Activated CD4-positive, alpha-beta memory T cell treated with anti-CD3 and anti-CD28 coated beads for 36 hours (primary cell): ENCODE measurements at places on chromosomes 6 and 20. TPM values are rescaled to one million over a fixed set of nuclear protein-coding genes. Genes with fewer than 3 reads are reported as not detected.

GRCh38 chr20:43238833-43239232 is 49.1 kb upstream of the PTPRT start:
- H3K27me3 ChIP-seq: no peaks in the 10 kb centered on the region
- H3K4me1 ChIP-seq: no peaks in the 10 kb centered on the region
- H3K27ac ChIP-seq: no peak overlapping the region
- H3K4me3 ChIP-seq: no peak overlapping the region

- H3K4me3 ChIP-seq: no peak overlapping the region
- no peak overlapping the region for H3K27ac ChIP-seq
- peaks cover 8% of the 10 kb centered on the region for H3K4me1 ChIP-seq
Measured at GRCh38 chr6:168039849-168040248, 39.2 kb downstream of the FRMD1 start.

DNA sequence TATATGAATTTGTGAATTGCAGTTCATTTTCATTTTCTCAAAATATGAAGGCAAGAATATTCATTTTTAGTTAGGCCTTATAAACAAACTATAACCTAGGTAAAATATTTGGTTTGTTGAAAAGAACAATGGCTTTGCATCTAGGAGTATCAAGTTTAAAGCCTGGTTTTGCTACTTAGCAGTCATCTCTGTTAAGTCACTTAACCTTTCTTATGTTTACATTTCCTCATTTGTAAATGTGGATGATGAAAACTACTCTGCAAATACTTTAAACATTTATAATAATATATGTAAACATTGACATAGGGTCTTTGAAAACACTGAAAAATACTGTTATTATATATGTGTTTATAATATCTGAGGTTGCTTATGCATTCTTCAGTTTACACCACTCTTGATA is 135.5 kb downstream of the CENPW start:
- H3K27me3 ChIP-seq: no peaks in the 10 kb centered on the region
- H3K4me1 ChIP-seq: no peaks in the 10 kb centered on the region
- H3K4me3 ChIP-seq: no peak overlapping the region
- DNase-seq: no peak
- H3K27ac ChIP-seq: no peak overlapping the region

DNA sequence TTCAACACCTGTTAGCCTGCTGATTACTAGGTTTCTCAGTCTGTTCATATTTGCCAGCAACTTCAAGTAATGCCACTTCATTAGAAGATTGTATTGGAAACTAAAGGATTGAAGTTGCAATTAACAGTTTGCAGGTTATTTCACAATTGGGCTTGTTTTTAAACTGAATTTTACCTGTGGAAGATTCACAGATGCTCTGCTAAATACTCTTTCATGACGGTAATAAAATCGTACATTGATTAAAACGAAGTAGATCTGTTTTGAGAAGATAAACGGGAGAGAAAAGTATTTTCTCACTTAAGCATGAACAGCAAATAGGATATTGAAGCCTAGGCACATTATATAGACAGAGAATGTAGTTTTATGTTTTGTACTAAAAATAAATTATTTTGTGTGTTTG is 1.6 kb downstream of the RNF182 start:
- DNase-seq: no peak
- H3K4me1 ChIP-seq: peaks cover 14% of the 10 kb centered on the region
- peaks cover 67% of the 10 kb centered on the region for H3K27me3 ChIP-seq
- H3K36me3 ChIP-seq: no peaks in the 10 kb centered on the region
- H3K4me3 ChIP-seq: no peak overlapping the region
- H3K27ac ChIP-seq: no peak overlapping the region

DNA sequence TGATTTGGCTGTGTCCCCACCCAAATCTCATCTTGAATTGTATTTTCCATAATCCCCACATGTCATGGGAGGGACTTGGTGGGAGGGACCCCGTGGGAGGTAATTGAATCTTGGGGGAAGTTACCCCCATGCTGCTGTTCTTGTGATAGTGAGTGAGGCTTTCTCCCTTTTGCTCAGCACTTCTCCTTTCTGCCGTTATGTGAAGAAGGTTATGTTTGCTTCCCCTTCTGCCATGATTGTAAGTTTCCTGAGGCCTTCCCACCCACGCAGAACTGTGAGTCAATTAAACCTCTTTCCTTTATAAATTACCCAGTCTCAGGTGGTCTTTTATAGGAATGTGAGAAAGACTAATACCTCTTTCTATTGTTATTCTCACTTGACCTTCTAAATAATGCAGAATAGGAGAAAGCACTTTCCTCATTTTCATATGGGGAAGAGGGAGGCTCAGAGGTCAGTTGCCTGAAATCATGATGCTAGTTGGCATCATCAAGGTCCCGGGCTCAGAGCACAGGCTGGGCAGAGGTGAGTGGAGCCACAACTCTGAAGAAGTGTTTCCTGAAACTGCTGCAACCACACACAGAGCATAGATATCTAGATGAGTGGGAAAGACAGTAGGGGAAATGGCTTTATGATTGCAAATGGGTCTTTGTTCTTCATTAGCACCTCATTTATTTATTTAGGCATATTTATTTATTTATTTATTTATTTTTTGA is 191.0 kb downstream of the QKI start:
- H3K27me3 ChIP-seq: no peaks in the 10 kb centered on the region
- no peak overlapping the region for H3K4me3 ChIP-seq
- no peaks in the 10 kb centered on the region for H3K4me1 ChIP-seq
- H3K27ac ChIP-seq: no peak overlapping the region
- H3K36me3 ChIP-seq: no peaks in the 10 kb centered on the region
- DNase-seq: no peak

FAM83C gene
- not detected for total RNA-seq

WDR46 gene
- 59.4 TPM for total RNA-seq

DNA sequence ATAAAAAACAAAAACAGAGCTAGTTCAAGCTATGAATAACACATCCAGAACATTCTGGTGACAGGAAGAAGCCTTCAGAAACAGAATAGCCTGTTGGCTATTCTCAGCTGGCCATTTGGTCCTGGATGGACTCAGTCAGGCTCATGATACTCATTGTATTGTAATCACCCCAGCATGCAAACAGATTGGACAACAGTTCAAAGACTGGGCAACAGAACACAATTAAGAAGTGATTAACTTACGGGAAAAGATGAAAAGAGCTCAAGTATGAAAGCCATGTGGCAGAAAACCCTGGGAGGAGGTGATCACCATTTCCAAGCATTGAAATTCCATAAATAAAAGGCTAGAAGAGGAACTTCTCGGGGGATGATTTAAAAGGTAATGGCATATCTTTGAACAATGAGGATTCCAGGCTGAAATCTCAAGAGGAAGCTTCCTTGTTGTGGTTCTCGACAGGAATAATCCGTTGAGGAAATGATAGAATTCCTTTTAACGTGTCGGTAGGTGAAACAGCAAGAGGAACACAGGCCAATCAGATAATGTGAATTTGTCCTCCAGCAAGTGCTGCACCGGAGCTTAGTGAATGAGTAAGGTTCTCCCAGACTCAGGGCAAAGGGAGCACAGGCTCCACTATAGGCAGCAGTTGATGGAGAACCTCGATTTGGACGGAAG is 172.4 kb downstream of the BCAS1 start:
- no peak overlapping the region for H3K4me3 ChIP-seq
- H3K4me1 ChIP-seq: peaks cover 50% of the 10 kb centered on the region
- H3K27me3 ChIP-seq: no peaks in the 10 kb centered on the region

DNA sequence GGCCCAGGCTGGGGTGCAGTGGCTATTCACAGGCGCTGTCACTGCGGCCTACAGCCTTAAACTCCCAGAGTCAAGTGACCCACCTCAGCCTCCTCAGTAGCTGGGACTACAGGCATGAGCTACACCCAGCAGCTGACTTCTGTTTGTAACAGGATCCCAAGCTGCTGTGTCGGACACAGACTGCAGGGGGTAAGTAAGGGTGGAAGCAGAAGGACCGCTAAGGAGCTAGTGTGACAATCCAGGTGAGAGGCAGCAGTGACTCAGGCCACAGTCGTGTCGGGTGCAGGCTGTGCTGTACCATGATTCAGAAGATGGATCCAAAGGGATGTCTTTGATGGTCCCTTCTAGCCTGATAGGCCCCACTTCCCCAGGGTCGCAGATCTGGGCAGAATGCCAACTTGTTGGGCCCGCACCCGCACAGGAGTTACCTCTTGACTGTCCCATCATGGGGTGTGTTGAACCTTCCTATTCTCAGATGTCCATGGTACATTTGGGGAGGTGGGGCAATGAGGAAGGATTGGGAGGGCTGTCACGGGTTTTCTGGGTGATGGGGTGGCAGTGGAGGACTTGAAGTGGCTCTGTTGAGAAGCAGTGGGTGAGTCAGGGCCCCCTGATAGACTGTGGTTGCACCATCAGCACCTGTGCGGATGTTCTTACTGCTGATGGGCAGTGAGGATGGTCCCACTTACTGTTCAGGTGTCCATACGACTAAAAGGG is 25.3 kb downstream of the AAR2 start:
- DNase-seq: no peak
- no peaks in the 10 kb centered on the region for H3K4me1 ChIP-seq
- no peaks in the 10 kb centered on the region for H3K36me3 ChIP-seq
- H3K4me3 ChIP-seq: no peak overlapping the region
- no peaks in the 10 kb centered on the region for H3K27me3 ChIP-seq

DNA sequence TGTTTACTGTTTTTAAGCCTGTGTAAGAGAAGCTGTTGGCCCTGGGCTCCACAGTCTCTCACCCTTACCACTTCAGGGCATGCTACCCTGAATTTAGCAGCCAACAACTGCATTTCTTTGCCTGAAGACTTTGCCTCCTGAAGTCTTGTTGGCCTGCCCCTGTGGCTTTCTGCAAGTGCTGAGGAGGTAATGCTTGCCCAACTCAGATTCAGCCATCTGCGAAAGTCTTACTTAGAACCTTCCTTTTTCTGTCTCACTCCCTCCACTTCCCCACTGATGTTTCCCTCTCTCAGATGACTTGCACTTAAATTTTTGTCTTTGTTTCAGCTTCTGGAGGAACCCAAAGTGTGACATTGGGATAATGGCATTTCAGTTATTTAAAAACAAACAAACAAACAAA is 11.8 kb upstream of the IBTK start:
- H3K4me1 ChIP-seq: no peaks in the 10 kb centered on the region
- H3K27ac ChIP-seq: no peak overlapping the region
- no peaks in the 10 kb centered on the region for H3K27me3 ChIP-seq
- H3K36me3 ChIP-seq: no peaks in the 10 kb centered on the region
- DNase-seq: no peak

RUNX2 gene
- total RNA-seq: 33.4 TPM

KCNQ5 gene
- 4.5 TPM for total RNA-seq

GRCh38 chr20:504632-505075 is 38.9 kb downstream of the CSNK2A1 start:
- no peak overlapping the region for H3K4me3 ChIP-seq
- H3K4me1 ChIP-seq: peaks cover 6% of the 10 kb centered on the region
- H3K27ac ChIP-seq: no peak overlapping the region

DNA sequence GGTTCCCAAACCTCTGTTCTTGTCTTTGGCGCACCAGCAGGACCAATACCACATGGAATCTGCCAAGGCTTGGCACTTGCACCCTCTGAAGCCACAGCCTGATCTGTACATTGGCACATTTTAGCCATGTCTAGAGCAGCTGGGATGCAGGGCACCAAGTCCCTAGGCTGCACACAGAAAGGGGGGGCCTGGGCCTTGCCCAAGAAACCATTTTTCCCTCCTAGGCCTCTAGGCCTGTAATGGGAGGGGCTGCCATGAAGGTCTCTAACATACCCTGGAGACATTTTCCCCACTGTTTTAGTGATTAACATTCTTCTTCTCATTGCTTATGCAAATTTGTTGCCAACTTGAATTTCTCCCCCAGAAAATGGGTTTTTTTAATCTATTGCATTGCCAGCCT is 5.4 kb upstream of the FAM120B start:
- H3K27ac ChIP-seq: no peak overlapping the region
- H3K4me1 ChIP-seq: peaks cover 9% of the 10 kb centered on the region
- H3K27me3 ChIP-seq: peaks cover 34% of the 10 kb centered on the region
- no peak for DNase-seq
- H3K36me3 ChIP-seq: peaks cover 7% of the 10 kb centered on the region

DNA sequence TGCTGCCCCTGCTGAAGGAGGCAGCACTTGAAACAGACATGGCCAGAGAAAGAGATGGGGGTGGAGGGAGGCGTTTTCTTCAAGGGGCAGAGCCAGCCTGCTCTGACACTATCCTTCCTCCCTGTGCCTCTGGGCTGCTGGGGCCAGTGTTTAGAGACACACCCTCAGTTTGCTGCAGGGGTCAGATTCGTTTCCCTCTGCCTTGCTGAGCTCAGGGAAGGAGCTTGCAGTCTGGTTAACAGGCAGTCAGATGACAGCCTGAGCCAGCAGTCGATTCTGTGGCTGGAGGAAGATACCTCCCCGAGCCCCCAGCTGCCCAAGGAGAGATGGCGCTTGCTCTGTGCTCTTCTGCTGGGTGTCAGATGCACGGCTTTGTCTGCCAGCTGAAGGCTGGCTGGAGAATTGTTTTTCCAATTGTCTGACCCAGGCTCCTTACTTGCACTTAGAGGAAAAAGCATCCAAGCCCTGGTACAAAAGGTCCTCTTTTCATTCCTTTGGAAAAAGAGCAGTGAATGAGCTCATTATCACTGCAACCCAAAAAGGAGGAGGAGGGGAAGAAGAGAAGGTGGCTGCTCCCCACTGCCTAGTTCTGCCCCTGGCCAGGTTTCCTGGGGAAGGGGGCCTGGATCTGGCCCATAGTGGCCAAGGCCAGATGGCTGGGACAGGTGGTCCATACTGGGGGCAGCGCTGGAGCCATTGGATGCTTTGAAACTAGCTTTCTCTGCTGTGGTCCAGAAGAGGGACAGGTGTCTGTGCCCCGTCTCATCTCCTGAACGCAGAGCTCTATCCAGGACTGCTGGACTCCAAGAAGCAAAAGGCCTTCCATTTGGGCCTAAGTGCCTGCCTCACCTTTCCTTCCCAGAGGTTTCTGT is 88.2 kb downstream of the TCP11 start:
- peaks cover 2% of the 10 kb centered on the region for H3K4me1 ChIP-seq
- no peaks in the 10 kb centered on the region for H3K27me3 ChIP-seq
- no peaks in the 10 kb centered on the region for H3K36me3 ChIP-seq

CST3 gene
- 0.26 TPM for total RNA-seq

- no peaks in the 10 kb centered on the region for H3K36me3 ChIP-seq
- H3K4me3 ChIP-seq: no peak overlapping the region
- no peak overlapping the region for H3K27ac ChIP-seq
- no peak for DNase-seq
- peaks cover 50% of the 10 kb centered on the region for H3K4me1 ChIP-seq
Measured at GRCh38 chr6:108673153-108673552, 112.4 kb downstream of the FOXO3 start.
